Stimulated activated CD4-positive, alpha-beta T cell treated with anti-CD3 and anti-CD28 coated beads, Interleukin-1b, Interleukin-23, amount 100 ng/mL, for 1 hour (primary cell): ENCODE measurements at places on chromosomes 11 and 22.

DNA sequence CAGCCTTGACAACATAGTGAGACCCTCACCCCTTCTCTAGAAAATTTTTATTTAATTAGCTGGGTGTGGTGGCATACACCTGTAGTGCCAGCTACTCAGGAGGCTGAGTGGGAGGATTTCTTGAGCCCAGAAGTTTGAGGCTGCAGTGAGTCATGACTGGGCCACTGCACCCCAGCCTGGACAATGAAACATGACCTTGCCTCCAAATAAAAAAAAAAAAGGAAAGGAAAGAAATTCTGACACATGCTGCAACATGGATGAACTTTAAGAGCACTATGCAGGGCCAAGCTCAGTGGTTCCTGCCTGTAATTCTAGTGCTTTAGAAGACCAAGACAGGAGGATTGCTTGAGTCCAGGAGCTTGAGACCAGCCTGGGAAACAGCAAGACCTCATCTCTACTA lies 8.8 kb downstream of the SLC43A3 start:
- no peak for DNase-seq

DNA sequence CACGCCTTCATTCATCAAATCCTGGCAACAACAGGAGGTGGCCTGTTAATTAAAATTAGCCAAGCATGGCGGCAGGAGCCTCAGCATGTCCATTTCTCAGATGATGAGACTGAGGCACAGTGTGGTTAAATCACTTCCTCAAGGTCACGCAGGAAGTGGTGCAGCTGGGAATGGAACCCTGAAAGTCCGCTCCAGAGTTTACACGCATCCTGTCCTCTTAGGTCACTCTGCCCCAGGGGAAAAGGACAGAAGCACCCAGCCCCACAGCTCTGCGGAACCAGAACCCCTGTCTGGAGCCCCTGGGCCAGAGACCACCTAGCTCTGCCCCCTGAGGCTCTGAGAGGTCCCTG lies 19.6 kb downstream of the RPL3 start:
- DNase-seq = no peak

DNA sequence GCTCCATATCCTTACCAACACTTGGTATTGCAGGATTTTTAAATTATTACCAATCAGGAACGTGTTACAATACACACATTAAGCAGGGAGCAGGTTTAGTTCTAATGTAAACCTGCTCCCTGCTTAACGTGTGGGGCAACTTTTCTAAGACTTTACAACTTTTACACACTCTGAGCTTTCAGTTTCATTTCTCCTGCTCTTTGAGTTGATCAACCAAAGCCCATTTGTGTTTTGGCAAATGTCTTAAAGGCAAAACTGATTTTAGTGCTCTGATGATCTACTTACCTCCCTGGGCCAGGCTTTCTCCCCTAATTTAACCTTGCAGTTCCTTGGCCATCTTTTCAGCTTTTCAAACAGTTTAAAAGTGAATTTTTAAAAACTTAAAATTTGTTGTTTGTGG lies 70.9 kb downstream of the ZBTB44 start:
- DNase-seq = no peak

GRCh38 chr22:32649515-32650200 lies 151.8 kb upstream of the TIMP3 start:
- DNase-seq = no peak

DNA sequence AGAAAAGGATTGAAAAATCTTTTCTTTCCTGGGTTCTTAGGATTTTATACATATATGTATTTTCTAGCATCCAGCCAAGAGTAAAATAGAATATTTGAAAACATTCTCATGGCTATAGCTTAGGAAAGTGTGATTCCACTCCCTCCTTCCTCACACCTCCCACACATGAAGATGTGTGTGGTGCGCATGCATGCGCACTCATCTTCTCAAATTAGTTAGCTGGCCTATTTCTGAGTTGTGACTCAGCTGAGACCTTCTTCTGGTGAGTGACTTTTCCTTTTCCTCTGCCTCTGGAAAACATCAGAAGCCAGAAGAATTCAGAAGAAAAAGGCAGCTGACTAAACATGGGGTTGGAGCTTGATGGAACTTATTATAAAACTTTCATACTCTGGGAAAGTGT lies 149.8 kb downstream of the OR4C45 start:
- no peak for DNase-seq

GRCh38 chr11:763073-763463 lies 14.2 kb downstream of the GATD1 start:
- DNase-seq = no peak

GRCh38 chr11:19786644-19787043 lies 74.0 kb downstream of the NAV2 start:
- no peak for DNase-seq

- no peak for DNase-seq
Observed at GRCh38 chr22:33512908-33513307, 407.4 kb downstream of the LARGE1 start.

GRCh38 chr11:60165538-60165937 lies 17.3 kb downstream of the MS4A6A start:
- DNase-seq = no peak

DNA sequence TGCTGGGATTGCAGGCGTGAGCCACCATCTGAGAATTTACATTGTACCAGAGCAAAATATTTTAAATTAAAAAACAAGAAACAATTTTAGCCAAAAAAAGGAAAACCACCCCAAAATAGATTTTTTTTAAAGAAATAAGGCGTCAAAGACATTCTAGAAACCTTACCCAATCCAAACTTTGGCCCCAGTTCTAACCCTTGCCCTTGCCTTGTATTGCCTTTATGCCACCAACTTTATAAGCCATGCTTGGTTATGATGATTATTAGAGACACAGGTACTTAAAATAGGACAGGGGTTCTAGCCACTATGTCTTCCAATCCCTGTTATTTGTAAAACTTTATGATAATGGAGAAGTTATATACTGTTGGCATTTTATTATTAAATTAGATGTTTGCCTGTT lies 11.8 kb downstream of the C11orf54 start:
- no peak for DNase-seq

DNA sequence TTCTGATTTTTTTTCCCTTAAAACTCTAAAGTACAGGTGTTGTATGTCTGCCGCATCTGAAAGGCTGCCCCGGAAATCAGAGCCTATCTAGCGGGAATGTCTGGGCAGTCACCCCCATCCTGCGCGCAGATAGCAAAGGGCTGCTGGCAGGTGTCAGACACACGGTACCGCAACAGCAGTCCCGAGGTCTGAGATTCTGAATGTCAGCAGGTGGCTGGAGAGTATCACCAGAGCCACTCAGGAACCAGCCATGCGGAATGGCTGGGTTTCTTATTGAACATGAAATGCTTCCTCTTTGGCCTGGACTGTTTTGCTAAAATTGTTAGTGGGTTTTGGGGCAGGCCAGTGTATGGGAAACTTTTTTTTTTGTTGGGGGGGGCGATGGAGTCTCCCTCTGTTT lies 53.3 kb downstream of the CERK start:
- DNase-seq = no peak

- DNase-seq = no peak
Observed at GRCh38 chr11:128733440-128734102, 39.7 kb downstream of the FLI1 start.

- DNase-seq = no peak
Observed at GRCh38 chr11:353179-353873, 16.0 kb upstream of the B4GALNT4 start.

GRCh38 chr11:128465531-128465930 lies 121.8 kb downstream of the ETS1 start:
- no peak for DNase-seq

- DNase-seq = no peak
Observed at GRCh38 chr11:29518389-29519174, 498.2 kb downstream of the KCNA4 start.

DNA sequence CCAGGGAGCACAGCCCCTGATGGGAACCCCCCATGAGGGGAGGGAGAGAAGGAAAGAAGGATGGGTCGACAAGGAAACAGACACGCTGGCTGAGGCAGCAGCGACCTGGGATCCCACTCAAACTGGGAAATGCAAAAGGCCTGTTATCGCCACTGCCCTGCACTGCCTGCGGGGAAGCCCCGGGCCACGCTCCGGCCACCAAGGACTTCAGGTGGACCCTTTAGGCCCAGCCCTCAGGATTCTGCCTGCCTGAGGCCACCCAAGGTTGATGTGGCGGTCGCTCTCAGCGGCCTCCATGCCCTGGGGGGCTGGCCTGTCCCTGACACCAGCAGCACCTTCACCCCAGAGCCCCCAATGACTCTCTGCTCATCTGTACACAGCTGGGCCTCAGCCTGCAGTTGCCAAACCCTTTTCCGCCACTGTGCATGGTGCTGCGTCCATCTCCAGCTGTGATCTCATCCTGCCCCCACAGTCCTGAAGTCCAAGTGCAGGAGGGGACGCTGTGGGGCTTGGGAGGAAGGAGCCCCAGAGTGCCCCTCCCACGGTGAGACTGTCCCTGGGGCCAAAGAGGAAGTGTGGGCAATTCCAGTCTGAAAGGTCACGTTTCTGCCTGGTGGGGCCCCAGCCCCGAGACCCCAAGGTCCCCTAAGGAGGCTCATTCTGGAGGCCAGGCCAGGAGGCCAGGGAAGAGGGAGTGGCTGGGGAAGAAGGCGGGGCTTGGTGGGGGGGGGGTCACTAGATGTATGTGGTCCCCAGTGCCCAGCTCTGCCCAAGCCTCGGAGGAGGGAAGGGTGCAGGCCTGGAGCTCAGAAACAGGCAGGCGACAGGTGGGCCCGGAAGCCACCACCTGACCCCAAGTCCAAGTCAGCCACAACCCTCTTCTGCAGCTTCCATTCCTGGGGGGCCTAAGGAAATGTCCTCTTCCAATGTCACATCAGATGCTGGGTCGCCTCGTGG lies 31.6 kb downstream of the OSBPL5 start:
- no peak for DNase-seq

DNA sequence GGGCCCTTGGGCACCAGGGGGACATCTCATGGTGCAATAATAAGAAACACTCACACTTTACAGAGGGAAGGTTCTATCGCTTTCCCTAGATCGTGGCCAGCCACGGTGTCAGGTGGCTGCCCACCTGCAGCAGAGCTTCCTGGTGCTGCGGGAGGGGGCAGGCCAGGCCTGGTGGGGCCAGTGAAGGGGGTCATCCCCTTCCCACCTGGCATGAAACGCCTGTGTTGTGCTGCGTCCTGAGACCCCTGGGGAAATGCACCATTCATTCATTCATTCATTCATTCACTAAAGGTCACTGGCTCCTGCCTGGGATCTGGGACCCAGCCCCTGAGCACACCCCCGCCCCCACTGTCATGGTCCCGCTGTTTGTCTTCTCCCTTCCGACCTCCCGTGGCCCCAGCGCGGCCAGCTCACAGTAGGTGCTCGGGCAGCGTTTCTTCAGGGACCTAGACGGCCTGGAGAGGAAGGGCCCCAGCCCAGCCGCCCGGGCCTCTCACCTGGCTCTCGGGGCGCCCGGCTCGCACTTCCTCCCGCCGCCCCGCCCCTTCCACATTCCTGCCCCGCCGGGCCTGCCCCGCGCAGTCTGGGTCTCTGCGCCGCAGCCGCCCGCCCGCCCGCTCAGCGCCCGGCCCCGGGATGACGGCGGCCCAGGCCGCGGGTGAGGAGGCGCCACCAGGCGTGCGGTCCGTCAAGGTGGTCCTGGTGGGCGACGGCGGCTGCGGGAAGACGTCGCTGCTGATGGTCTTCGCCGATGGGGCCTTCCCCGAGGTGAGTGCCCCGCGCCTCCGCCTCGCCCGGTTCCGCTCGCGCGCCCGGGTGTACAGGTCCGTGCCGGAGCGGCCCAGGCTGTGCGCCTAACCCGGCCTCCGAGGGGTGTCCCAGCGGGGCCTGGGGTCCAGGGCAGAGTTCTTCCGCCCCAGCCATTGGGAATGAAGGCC lies at the start of gene RHOD:
Gene RHOD (plus strand): TSS at position 581 of the 938 bp plus-strand sequence. CDS start 56 bp downstream, at position 637.
- DNase-seq = no peak

- no peak for DNase-seq
Observed at GRCh38 chr11:19306179-19306944, 65.6 kb upstream of the E2F8 start.

GRCh38 chr11:69698362-69698761 lies 5.5 kb downstream of the FGF19 start:
- DNase-seq = no peak

DNA sequence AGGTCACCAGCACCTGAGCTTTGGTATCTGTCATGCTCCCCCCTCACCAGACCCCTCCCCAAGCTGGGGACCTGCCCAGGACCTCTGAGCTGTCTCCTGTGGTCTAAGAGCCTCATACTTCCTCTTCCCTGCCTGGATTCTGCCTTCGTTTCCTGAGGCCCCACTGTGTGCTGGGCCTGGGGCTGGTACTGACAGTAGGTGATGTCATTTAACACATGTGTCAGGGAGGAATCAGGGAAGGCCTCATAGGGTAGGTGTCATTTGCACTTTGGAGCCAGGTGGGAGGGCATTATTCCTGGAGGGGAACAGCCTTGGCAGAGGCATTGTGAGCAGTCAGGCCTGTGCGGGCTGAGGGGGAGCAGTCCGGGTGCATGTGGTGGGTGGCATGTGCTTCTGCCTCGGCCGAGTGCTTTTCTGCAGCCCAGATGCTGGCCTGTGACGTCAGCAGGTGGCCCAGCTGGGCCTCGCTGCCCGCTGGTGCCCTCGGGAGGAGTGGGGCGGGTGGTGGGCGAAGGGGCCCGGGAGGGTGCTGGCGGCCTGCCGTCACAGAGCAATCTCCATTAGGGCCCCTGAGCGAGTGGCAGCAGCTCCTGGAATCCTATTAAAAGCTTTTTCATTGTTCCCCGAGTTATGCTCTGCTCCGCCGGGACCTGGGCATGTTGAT lies 9.1 kb downstream of the FLRT1 start:
- no peak for DNase-seq

- DNase-seq = no peak
Observed at GRCh38 chr11:94647926-94648325, 80.8 kb downstream of the PIWIL4 start.

- no peak for DNase-seq
Observed at GRCh38 chr11:133669371-133670053, 137.2 kb upstream of the OPCML start.

DNA sequence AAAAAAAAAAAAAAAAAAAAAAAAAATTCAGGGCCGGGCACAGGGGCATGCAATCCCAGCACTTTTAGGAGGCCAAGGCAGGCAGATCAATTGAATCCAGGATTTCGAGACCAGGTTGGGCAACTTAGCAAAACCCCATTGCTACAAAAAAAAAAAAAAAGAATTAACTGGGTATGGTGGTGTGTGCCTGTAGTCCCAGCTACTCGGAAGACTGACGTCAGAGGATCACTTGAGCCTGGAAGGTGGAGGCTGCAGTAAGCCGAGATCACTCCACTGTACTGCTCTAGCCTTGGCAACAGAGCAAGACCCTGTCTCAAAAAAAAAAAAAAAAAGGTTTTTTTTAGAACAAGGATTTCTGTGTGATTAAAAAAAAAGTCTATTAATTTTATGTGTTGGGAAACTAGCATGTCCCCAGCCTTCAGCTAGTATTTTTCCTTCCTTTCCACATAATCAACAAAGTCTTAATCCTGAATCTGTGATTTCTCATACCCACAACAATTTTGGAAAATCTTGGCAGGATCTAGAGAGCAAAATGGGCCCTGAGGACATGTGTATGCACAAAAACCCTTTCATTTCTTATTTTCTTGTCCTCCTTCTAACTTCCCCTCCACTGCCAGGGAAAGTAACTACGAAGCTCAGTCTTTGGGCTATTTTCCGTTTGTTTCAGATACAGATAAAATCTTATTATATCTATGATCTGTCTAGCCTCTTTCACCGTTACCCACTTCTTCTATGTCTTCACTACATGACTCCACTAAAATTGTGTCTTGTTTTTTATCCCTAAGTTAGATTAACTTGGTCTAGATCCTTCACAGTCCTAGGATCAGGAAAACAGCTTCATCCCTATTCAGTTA lies 5.7 kb upstream of the AMBRA1 start:
- DNase-seq = no peak
